Fibroblast of lung (primary cell): ENCODE measurements at places on chromosomes 3 and 15. TPM values are rescaled to one million over a fixed set of nuclear protein-coding genes. Genes with fewer than 3 reads are reported as not detected.

Gene ZNF80
- not detected in 2 replicates for polyA plus RNA-seq

Gene PEAK1
- polyA plus RNA-seq, result 42.5 and 61.0 TPM in 2 replicates

Gene INO80
- polyA plus RNA-seq, result 5.7 and 6.0 TPM in 2 replicates

Gene NUP210
- polyA plus RNA-seq, result 0.05 and 0.09 TPM in 2 replicates

Gene OXNAD1
- 6.4 and 7.8 TPM in 2 replicates for polyA plus RNA-seq

Gene MYL3
- polyA plus RNA-seq, result 0.67 TPM in 1 of 2 replicates, not detected in the other

Gene HOMER2
- 1.1 and 2.9 TPM in 2 replicates for polyA plus RNA-seq

Gene ACAD9
- polyA plus RNA-seq, result 33.6 and 45.3 TPM in 2 replicates

Gene MCF2L2
- polyA plus RNA-seq, result 0.05 and 0.08 TPM in 2 replicates

Gene C3orf62
- 1.2 and 1.3 TPM in 2 replicates for polyA plus RNA-seq

Gene UNC13C
- not detected in 2 replicates for polyA plus RNA-seq

Gene AHSG
- not detected in 2 replicates for polyA plus RNA-seq

Gene ABHD14A
- polyA plus RNA-seq, result 7.8 and 10.2 TPM in 2 replicates

Gene ALAS1
- 60.9 and 84.4 TPM in 2 replicates for polyA plus RNA-seq

Gene CLDN11
- polyA plus RNA-seq, result 316 and 440 TPM in 2 replicates

Gene TIMP4
- 2.8 and 5.2 TPM in 2 replicates for polyA plus RNA-seq

Gene TMEM44
- 10.8 and 11.0 TPM in 2 replicates for polyA plus RNA-seq

Gene HGD
- 0.18 TPM in 1 of 2 replicates, not detected in the other for polyA plus RNA-seq

Gene RABL3
- polyA plus RNA-seq, result 11.7 and 13.4 TPM in 2 replicates

Gene GABRB3
- polyA plus RNA-seq, result 0.72 and 1.1 TPM in 2 replicates

Gene SNURF
- 5.0 and 6.4 TPM in 2 replicates for polyA plus RNA-seq

Gene PAQR5
- polyA plus RNA-seq, result 6.0 and 20.8 TPM in 2 replicates

Gene DNAH12
- polyA plus RNA-seq, result 0.06 and 0.12 TPM in 2 replicates

Gene CHDH
- polyA plus RNA-seq, result 0.15 and 0.23 TPM in 2 replicates

Gene TRPC1
- 11.3 and 13.0 TPM in 2 replicates for polyA plus RNA-seq

Gene AQR
- 33.0 and 37.4 TPM in 2 replicates for polyA plus RNA-seq

Gene SNRPA1
- polyA plus RNA-seq, result 90.3 and 118 TPM in 2 replicates
